Esophagus squamous epithelium (tissue), 5 donors: ENCODE measurements at places on chromosomes 2 and 18.

- no peak for DNase-seq
Observed at GRCh38 chr18:41391616-41392595, 563.1 kb upstream of the PIK3C3 start.

DNA sequence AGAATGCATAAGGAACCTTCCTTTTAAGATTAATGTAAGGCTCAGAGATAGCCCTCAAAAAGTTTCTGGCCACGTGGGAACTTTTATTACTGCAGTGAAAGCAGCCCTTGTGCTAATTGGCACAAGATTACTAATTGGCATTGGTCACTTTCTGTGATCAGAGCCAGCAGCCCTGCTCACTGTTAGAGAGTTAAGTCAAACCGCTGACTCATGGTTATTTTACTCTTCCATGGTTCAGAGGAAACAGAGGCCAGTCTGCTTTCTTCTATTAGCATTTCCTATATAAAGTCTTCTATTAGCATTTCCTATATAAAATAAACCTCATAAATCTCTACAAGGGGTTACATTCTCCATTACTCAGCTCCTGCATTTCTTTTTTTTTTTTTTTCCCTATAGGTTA is 1.5 kb upstream of the SLC35G4 start:
- no peak for DNase-seq

GRCh38 chr2:71379086-71379485 is 47.5 kb downstream of the ZNF638 start:
- no peak for DNase-seq

DNA sequence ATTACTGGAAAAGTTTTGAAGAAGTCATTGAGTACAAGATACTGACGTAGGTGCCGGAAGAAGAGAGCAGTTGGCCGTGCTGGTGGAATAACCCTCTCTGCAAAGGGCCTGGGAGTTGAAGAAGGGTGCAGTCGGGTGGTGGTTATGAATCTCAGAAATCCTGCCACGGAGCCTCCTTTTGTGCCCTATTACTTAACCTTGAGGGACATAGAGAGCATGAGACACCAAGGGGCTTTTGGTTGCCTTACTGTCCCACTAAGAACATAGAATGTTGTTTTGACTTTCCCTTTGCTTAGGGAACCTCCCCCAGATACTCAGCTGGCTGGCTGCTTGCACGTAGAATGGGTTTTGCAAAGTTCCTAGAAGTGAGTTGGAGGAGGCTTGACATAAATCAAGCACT is 1.3 kb upstream of the CD28 start:
- DNase-seq: no peak

DNA sequence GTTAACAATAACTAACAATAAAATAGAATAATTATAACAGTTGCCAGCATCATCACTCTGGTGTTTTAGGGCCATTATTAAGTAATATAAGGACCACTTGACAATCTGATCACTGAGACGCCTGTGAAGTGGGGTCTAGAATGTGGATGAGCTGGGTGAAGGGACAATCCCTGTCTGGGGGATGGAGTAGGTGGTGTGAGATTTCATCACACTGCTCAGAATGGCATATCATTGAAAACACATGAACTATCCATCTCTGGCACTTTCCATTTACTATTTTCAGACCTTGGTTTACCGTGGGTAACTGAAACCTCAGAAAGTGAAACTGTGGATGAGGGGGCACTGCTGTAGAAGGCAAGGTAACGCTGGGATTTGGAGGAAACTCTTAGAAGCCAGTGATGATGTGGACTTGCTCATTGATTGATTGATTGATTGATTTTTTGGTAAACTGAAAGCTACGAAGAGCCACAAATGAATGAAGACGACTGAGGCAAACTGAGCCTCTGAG is 204.4 kb upstream of the TWIST2 start:
- DNase-seq: no peak

- DNase-seq: no peak
Observed at GRCh38 chr18:79542876-79543750, 136.5 kb upstream of the CTDP1 start.

DNA sequence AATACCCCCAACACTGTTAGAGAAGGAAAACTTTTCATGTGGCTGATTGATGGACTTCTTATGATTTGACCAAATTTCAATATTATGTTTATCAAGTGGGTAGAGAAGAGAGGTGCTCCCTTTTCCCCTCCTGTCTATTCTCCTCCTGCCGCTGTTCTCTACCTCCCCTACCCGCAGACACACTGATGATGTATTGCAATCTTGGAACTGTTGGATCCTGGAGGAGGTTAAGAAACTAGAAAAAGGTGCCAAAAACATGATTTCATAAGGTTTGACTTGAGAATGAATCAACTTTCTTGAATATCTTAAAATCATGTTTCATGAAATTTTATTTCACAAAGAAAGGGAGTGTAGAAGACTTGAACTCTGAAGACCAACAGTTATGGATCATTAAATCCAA is 125.8 kb downstream of the MEIS1 start:
- no peak for DNase-seq

- no peak for DNase-seq
Observed at GRCh38 chr2:158102446-158102845, 770 bp downstream of the UPP2 start.
